Stimulated activated CD8-positive, alpha-beta memory T cell treated with anti-CD3 and anti-CD28 coated beads, Interleukin-4, amount 100 ng/mL, for 1 hour (primary cell): ENCODE measurements at places on chromosomes 3 and 15.

DNA sequence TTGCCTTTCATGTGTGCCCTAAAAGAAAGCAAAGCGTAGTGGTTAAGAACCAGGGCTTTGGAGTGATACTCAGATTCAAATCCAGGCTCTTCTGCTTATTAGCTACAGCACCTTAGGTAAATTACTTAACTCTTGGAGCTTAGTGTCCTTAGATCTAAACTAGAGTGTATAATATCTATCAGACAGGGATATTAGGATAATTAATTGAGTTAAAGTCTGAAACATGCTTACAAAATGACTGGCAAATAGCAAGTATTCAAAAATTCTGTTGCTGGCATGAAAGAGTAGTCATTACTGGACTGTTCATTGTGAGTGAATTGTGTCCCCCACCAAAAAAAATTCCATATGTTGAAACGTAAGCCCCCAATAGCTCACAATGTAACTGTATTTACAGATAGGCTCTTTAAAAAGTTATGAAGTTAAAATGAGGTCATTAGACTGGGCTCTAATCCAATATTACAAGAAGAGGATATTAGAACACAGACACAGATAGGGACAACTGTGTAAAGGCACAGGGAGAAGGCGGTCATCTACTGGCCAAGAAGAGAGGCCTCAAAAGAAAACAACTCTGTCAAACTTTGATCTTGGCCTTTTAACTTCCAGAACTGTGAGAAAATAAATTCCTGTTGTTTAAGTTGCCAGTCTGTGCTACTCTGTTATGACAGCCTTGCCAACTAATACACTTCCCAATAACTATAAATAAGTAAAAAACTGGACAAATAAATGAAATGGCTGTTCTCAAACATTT is 60.4 kb upstream of the LRRC3B start:
- no peak for DNase-seq

GRCh38 chr3:22159004-22159695 is 408.1 kb upstream of the ZNF385D start:
- no peak for DNase-seq

- no peak for DNase-seq
Observed at GRCh38 chr15:48828906-48829305, 18.0 kb upstream of the CEP152 start.

DNA sequence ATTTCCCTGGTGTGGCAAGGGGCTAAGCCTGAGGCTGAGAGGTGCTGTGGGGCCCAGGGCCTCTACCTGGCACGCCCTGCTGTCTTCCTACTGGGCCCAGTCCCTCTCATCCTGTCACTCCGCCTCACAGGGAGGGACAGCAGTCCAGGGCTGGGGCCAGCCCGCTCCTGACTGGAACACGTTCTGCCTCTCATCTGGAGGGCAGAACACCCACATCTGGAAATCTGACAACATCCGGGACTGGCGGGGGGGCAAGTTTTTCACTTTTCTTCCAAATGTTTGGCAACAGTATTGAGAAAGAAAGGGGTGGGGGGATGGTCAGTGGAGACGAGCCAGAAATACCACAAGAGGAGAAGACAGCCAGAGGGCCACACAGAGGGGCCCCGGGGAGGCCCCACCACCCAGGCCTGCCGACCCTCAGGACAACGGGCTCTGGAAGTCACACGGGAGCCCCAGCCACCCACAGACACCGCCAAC is 1.8 kb upstream of the MYL3 start:
- DNase-seq, result no peak

DNA sequence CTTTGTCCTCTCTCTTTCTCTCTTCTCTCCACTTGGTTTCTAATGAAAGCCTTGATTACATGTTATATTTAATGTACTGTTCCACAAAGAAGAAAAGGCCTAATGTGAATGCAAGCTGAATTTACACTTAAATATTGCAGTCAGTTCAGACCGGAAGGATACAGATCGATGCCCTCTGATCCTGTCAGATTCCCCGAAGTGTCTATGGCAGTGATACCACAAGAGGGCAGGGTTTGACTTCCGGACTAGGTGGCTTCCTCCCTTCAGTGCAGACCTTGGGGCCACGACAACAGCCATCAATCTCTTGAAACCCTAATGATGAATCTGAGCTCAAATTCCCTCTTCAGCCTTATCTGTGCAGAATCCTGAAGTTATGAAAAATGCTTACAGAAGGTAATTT is 29.5 kb downstream of the AGTR1 start:
- no peak for DNase-seq

GRCh38 chr3:172125963-172126457 is 86.6 kb downstream of the FNDC3B start:
- DNase-seq, result no peak

GRCh38 chr3:29100292-29100691 is 180.6 kb upstream of the RBMS3 start:
- DNase-seq, result no peak

- DNase-seq, result no peak
Observed at GRCh38 chr3:79012530-79012913, 755.3 kb downstream of the ROBO1 start.

GRCh38 chr3:195693428-195694216 is 27.2 kb upstream of the MUC20 start:
- no peak for DNase-seq

GRCh38 chr3:196093317-196094111 is 11.6 kb upstream of the TFRC start:
- DNase-seq, result no peak

DNA sequence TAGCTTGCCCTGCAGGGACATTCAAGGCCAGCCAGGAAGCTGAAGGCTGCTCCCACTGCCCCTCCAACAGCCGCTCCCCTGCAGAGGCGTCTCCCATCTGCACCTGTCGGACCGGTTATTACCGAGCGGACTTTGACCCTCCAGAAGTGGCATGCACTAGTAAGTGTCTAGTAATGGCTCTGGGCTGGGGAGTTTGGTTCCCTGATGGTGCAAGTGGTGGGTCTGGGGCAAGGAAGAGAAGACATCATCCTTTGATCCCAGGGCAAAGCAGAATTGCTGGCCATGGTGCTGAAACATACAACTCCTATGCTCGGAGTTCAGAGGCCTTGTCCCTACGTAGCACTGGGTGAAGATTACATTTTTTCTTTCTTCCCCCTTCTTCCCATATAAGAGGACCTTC is 311.4 kb downstream of the EPHB1 start:
- no peak for DNase-seq

DNA sequence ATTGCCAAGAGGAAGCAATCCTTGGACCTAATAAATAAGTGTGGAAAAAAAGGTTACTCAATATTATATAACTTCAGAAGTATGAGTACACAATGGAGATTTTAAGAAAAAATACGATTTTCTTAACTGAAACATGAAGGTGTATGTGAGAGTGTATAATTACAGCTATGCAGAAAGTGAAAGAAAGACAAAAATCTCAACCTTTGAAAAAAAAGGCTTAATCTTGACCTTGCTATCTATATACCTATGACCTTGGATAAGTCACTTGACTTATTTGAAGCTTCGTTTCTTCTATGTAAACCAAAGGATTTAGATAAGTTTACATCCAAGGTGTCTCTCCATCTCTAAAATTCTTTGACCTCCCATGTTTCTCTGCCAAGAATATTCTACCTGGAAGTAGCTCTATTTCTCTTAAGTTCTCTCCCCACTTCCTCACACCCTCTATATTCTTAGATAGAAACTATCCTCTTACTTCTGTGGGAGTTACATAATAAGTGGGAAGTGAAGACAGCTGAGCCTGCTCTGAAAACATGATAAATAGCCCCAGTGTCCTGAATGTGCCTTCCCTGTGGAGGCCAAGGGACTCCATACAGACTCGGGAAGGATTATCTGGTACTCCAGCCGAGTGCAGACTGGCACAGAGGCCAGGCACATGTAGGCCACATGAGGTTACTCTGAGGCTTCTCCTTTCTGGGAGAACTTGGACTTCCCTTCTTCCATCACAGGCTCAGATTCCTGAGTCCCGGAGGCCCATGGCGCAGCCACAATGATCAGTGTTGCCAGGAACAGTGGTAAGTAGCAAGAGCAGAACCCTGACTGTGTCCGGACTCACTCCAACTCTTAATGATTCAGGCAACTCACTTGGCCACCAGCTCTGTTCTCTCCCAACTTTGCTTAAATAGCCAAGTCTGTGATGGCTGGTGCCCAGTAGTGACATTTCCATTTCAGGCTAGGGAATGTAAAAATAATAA is 166.8 kb upstream of the COL8A1 start:
- no peak for DNase-seq

GRCh38 chr3:96361241-96361640 is 453.2 kb upstream of the EPHA6 start:
- DNase-seq, result no peak

DNA sequence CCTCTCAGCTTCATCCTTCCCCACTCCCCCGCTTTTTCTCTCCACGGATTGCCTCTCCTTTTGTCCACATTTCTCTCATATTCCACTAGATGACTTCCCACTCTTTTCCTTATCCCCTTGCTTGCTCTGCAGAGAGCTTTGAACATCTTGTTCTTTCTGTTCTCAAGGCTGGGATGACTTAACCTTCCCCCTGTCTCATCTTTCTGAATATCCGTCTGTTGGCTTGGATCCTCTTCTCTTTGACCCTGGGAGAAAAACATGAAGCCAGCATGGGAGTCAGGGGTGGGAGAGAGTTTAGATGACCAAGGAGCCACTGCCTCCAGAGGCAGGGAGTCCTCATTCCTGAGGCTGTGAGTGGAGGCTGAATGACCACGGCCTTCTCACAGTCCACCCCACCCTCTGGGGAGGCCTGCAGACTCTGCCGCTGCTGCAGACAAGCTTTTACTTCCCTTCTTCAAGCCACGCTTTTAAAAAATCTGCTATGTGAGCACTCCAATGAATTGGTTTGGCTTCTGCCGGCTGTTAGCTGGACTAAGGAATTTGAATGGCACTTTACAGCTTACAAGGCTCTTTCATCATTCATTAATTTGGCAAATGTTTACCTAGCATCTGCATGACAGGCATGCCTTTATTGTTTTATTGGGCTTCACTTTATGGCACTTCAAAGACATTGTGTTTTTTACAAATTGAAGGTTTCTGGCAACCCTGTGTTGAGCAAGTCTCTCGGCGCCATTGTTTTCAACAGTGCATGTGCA is 111.6 kb upstream of the SLC6A6 start:
- no peak for DNase-seq

DNA sequence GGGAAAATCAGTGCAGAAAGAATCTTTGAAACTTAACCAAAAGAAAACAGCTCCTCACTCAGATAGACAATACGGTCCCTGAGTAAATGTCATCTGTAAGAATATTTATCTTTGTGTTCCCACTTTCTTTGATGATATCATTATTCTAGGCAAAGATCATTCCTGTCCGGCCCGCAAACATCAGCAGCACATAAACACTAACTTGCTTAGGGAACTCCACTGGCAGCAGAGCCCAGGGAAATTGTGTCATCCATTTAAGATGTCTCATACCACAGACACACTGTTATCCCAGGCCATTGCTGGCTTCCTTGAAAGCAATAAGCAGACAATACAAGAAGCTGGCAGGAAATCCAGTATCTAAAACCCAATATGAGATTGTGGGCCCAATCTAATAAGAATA is 20.1 kb upstream of the CD96 start:
- DNase-seq, result no peak

- no peak for DNase-seq
Observed at GRCh38 chr15:29631076-29632070, 190.9 kb downstream of the TJP1 start.

DNA sequence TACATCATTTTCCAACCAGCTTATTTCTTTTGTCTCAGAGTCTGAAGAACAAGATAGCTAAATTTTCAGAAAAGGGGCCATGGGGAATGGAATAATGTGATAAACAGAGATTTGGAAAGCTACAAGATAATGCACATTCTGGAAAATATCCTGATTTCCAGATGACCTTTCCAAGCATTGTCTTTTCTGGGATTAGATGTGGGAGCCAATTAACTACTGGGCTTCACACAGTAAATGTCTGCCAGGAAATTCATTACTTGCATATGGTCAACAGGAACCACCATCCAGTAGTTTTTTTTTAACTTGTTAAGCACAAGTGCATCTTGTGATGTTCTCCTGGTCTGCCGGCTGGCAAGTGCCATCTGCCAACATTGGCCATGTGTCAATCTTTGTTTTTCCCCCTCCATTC is 131.1 kb upstream of the BFSP2 start:
- no peak for DNase-seq

GRCh38 chr3:156741935-156742334 is 67.5 kb downstream of the TIPARP start:
- DNase-seq, result no peak

GRCh38 chr15:77791941-77792340 is 159.2 kb upstream of the LINGO1 start:
- DNase-seq, result no peak

GRCh38 chr15:52579852-52580251 is 11.0 kb upstream of the ARPP19 start:
- no peak for DNase-seq

GRCh38 chr3:185846037-185846436 is 21.2 kb upstream of the IGF2BP2 start:
- DNase-seq, result no peak

DNA sequence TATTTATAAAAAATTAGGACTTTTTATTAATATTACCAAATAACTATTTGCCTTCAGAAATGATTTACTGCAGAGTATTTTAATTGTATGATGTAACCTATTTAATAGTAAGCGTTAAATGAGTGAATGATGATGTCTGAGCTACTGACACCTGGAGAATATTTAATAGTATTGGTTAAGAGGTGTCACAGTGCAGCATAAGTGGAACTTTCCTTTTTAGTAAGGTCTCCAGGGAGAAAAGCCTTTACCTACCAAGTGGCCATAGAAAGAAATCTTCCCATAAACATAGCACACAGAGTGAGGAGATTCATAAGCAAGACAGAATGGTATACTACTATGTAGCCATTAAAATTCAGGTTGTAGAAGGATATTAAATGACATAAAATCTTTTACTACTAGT is 441.7 kb downstream of the TBL1XR1 start:
- no peak for DNase-seq

DNA sequence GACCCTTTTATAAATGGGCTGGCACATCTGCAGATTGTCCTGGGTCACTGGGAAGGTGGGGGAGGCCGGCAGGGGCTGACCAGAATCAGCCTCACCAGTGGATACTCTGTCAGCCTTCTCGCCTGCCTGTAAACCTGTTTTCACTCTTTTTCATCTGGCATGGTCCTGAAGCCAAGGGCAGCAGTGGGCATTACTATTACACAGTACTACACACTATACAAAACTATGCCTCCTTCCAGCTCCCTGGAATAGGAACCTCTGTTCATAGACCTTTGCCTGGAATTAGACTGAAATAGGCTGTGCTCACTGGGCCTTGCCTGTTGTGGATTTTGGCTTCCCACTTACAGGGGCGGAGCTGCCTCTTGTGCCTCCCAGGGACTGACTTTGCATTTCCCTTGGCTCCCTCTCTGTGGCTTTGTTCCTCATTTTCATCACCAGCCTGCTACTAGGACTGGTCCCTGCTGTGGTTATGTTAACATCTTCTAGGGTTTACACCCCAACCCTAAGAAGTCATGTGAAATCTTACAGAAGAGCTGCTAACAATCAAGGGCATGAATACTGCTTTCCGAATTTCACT is 120.7 kb downstream of the FNDC3B start:
- DNase-seq, result no peak
